ENCODE measurements at places on chromosomes 1 and 21.

GRCh38 chr1:161189036-161189435, 9.8 kb downstream of the ADAMTS4 start:
- DNase-seq = no peak

GRCh38 chr1:106217765-106218164, 838.7 kb upstream of the PRMT6 start:
- no peak for DNase-seq

- no peak for DNase-seq
Observed at GRCh38 chr1:219954736-219955421, 26.5 kb upstream of the SLC30A10 start.

GRCh38 chr1:34131396-34132160, 33.5 kb downstream of the CSMD2 start:
- no peak for DNase-seq

DNA sequence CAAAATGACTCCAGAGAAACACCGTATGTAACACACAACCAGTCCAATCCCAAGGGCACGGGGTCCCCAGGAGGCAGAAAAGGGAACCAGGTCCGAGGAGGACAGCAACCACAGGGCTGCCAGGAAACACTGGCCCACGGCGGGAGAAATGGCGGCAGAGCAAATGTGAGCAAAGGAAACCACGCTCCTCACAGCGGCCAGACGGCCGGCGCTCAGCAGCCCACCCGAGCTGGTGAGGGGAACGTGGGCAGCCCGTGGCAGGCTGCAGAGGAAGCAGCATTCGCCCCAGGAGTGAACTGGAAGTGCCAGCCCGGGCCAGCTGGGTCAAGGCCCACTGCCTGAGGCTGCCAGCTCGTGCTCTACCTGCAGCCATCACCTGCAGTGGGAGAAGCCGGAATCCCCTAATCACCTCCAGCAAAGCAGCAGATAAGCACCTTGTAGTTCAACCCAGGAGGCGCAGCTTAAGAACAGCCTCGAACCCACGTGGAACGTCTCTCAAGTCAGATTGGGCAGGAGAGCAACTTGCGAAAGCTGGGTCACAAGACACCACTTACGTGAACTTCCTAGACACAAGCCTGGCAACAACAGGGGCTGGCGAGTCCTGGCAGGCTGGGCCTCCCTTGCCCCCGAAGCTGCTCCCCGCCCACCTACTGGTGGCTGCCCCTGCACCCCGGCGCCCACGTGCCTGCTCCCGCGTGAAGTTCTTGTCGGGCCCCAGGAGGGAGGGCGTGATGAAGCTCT, 6.7 kb downstream of the SLC19A1 start:
- no peak for DNase-seq

DNA sequence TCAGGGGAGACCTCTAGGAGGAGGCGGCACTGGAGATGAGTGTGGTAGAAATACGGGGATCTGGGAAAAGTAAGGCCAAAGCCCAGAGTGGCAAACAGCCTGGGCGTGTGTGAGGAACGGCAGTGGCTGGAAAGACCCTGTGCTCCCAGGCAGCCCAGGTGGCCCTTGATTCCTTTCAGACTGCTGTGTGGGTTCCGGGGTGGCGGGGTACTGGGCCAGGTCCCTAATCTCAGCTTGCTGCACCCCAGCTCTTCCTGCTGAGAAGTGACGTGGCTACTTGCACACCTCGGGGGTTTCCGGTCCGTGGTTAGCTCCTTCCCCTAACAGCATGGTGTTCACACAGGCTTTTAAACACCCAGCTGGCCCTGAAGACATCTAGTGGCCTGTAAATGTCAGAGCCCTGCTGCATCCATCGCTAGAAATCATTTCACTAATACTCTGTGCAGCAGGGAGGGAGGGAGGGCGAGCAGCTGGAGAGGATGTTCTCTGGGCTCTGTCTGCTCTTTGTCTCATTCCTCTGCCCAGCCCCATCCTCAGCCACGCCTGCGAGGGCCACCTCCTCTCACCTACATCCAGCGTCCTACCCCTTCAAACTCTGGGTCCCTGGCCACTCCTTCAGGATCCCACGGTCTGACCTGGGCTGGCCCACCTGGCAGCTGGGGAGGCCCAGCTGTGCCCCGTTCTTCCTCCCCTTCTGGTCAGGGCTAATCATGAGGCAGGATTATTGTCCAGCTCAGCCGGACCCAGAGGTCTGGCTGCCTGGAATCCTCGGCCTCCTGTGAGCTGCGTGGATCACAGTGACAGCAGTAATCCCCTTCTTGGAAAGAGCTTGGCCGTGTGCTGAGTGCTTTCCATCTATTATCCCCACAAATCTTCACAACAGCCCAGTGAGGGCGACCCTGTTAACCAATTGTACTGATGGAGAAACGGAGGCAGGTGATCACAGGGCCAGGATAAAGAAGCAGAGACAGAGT, 7.2 kb downstream of the ZDHHC18 start:
- no peak for DNase-seq

- no peak for DNase-seq
Observed at GRCh38 chr1:167469280-167469965, 48.9 kb downstream of the CD247 start.

DNA sequence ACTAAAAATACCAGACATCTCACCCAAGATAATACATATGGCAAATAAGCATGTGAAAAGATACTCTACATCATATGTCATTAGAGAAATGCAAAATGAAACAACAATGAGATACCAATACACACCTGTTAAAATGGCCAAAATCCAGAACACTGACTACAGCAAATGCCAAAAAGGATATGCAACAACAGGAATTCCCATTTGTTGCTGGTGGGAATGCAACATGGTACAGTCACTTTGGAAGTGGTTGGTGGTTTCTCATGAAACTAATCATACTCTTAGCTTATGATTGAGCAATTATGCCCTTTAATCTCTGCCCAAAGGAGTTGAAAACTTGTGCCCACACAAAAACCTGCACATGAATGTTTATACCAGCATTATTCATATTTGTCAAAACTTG, 6.4 kb upstream of the RGS2 start:
- no peak for DNase-seq

- DNase-seq = no peak
Observed at GRCh38 chr1:111955755-111956154, 33.7 kb downstream of the KCND3 start.

GRCh38 chr1:64711266-64711665, 33.6 kb upstream of the RAVER2 start:
- DNase-seq = no peak

GRCh38 chr1:31837451-31838158, 21.8 kb upstream of the SPOCD1 start:
- no peak for DNase-seq

DNA sequence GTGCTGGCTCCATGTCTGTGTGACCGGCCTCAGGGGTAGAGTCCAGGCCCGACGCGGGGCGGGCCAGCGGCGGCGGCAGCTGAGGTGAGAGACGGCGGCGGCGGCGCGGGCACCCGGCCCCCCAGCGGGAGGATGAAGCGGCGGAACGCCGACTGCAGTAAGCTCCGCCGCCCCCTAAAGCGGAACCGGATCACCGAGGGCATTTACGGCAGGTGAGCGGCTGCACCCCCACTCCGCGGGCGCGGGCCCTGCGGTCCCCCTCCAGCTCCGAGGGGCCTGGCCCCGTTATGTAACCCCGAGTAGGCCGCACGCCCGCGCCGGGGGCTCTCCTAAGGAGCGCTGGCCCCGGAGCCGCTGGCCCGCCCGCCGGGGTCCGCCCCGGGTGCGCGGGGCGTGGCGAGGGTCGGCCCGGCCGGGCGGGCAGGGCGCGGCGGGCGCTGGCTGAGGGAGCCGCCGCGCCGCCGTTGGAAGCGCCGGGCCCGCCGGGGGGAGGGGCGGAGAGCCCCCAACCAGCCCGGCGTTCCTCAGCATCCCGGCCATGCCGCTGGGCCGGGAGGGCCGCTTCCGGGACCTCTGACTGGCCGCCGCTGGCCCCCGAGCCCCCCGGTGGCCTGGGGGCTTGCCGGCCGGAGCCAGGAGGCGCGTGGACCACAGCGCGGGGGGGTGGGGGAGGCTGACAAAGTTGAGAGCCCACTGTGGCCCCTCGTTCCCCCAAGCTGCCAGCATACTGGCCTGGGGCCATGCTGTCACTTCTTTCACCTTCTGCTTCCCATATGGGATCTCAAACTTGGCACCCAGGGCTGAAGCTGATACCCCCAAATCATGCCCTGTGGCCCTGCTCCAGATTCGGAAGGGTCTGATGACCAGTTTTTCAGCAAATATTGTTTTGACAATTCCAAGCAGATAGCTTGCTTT, 527 bp downstream of the MACO1 start:
- DNase-seq = no peak

DNA sequence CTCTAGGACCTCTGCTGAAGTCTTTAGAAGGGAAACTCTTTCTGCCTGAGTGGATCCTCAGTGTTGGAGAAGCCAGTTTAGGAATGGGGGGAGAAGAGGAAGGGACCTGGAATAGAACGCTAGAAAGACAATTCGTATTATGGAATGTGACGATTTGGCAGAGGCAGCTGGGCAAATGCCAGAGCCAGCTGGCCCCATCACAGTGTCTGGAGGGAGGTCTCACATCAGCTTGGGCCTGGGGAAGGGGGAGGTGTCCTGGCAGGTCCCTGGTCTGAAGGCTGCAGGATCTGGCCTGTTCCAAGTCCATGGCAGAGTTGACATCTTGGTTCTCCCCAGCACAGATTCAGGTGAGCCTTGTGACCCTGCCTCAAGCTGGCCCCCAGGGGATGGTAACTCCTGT, 11.3 kb downstream of the TMCC2 start:
- no peak for DNase-seq

- no peak for DNase-seq
Observed at GRCh38 chr1:234212764-234213657, 160.2 kb upstream of the COA6 start.

DNA sequence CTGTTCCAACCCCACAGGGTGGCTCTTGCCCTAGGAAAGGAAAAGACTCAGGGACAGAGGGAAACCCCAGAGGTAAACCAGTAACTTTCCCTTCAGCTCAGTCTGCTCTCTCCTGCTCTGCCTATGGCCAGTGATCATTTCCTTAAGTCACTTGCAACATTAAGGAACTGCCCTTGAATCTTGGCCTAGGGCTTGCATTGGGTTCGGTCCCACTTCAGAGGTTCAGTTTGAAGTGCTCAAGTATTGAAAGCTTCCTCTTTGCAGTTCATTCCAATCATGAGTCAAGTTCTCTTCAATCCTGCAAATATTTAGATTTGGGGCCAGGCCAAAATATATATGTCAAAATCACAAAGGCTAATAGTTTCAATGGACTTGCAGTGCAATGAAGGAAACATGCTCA, 97.7 kb upstream of the IRF2BP2 start:
- DNase-seq = no peak

GRCh38 chr1:66733348-66734017, 18.8 kb upstream of the DYNLT5 start:
- no peak for DNase-seq

- DNase-seq = peak; percentile 84
Observed at GRCh38 chr1:198443365-198444233, 96.9 kb downstream of the ATP6V1G3 start.

DNA sequence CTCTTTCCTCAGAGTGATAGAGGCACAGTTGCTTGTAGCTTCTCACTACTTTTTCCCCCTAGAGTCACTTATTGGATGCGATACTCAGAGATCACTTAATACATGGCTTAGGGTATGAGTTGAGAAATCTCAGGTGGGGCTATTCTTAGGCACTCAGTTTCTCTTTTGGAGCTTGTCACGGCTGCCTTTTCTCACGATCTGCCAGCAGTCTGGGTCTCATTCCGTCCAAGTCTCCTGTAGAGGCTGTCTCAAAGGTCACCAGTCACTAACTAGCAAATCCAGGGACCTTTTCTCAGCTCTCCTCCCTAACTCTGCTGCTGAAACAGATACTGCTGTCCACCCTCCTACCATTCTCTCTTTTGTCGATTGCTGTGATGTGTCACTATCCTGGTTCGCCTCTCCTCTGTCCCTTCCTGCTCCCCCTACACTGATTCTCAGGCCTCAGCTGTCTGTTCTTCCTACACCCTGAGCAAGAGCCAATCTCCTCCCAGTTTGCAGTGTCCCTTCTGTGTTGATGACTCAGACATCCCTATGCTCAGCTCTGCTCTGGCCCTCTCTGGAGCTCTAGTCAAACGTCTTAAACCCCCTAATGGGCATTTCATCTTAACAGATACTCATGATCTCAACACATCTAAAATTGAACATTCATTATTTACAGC, 12.4 kb downstream of the ATP1A2 start:
- DNase-seq = no peak

DNA sequence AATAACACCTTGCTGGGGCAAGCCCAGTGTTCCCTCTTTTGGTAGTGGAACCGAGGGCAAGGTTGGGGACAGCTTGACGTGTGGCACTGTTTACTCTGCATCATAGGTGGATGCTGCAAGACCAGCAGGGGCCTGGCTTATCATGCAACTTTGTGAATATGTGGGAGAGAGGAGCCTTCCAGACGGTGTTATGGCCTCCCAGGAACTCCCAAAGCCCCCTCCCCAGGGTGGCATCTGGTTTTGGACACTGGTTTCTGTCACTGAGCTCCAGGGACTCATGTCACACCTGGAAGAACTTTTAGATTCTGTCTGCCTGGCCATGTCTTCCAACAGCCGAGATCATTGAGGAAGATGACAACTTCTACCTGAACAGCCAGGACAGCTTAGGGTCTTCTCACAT, 1.4 kb upstream of the TLR5 start:
- no peak for DNase-seq

- no peak for DNase-seq
Observed at GRCh38 chr1:237705462-237705861, 185.3 kb downstream of the ZP4 start.

DNA sequence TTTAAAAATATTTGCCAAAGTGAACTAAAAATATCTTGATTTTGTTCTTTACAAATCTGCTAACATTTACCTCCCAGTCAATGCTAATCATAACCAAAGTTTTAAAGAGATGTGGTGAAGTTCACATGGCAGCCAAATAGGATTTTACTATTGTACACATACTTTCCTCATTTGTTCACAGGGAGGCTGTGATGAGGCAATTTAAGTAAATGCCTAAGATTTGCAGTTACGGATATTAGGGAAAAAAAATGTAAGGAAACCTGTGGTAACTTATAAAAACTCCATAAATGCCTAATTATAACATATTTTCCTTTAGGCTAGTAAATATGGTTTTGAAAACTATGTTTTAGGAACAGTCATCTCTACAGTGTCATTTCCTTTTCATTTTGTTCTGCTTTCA, 32.4 kb downstream of the RGS5 start:
- DNase-seq = no peak

- DNase-seq = no peak
Observed at GRCh38 chr21:25637851-25638659, 1.0 kb upstream of the JAM2 start.

DNA sequence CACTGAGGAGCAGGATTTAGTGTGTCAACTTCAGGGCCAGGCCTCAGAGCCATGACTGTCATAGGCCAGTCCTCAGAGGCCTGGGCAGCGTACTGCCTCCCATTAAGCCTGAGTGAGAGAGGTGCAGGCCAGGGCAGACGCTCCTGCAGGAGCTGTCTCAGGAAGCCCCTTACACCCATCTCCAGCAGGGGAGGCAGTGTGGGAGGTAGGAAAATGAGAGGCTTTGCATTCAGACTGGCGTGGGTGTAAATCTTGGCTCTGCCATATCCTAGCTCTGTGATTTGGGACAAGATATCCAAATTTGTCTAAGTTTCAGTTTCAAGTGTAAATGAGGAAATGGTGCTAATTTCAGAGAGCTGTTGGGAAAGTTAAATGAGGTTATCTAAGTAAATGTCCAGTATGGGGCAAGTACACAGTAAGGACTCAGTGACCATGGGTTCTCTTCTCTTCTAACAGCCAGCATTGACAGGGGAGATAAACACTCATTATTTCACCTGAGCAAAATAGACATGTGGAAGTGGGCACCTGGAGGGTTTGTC, 184.1 kb downstream of the ZSCAN20 start:
- DNase-seq = no peak

GRCh38 chr1:25810341-25811299, 9.1 kb upstream of the MTFR1L start:
- peak; percentile 32 for DNase-seq

GRCh38 chr1:59422921-59423575, 126.2 kb downstream of the FGGY start:
- no peak for DNase-seq

All from SW 1271 (cell line).